ENCODE measurements at places on chromosomes 11 and 22. TPM values are rescaled to one million over a fixed set of nuclear protein-coding genes. Genes with fewer than 3 reads are reported as not detected.

Gene MS4A6A
- total RNA-seq: 10.5 TPM

Gene SLC25A18
- not detected for total RNA-seq

Gene ASPHD2
- total RNA-seq: 4.3 TPM

Gene SYT12
- 3.4 TPM for total RNA-seq

DNA sequence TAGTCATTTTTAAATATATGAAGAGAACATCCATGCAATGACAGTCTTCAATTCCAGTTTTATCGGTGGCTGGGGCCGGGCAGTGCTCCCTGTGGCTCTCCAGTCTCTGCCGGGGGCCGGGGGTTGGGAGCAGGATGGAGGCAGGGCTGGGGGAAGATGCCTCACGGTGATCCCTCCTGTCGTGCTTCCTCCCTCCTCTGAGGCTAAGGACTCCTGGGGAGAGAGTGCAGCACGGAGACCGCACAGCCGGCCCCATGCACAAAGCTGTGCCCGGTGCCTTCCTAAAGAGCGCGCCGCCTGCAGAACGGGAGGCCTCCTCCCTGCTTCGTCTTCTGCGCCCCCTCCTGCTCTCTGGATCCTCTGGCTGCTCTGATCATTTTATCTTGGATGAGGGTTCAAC is 20.5 kb downstream of the GAL start:
- H3K4me3 ChIP-seq: no peak overlapping the region
- H3K27me3 ChIP-seq: no peaks in the 10 kb centered on the region
- no peaks in the 10 kb centered on the region for H3K36me3 ChIP-seq
- H3K27ac ChIP-seq: no peak overlapping the region
- H3K4me1 ChIP-seq: no peaks in the 10 kb centered on the region
- no peak for DNase-seq

DNA sequence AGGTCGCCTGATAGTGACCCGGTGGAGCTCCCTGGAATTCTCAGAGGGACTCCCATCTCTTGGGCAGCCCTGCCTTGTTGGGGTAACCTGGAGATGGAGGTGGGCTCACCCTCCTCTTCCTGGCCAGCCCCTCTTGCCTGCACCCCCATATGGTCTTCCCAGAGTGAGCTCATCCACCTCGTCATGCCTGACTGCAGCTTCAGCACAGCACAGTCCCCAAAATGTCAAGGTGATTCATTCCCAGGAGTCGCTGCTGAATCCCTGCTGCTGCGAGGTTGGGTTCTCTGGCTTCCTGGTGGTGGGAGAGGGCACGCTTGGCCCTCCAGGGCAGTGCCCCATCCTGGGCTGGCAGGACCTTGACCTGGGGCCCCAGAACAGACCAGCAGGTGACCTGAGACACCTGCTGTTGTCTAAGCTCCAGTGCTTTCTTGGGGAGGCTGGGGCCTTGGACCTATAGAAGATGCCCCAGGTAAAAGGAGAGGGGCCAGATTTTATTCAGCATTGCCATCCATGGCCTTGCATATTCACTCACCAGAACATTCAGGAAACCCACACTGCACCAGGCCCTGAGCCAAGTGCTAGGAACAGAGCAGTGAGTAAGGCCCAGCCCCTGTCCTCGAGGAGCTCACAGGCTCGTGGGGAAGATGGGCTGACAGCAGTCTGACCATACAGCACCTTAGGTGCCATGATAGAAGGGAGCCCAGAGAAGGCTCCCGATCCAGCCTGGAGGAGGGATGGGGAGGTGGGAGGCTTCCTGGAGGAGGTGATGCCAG is 72.9 kb downstream of the CACNA1I start:
- no peak overlapping the region for H3K4me3 ChIP-seq
- H3K36me3 ChIP-seq: no peaks in the 10 kb centered on the region
- H3K27ac ChIP-seq: no peak overlapping the region

GRCh38 chr11:61507962-61508861 is at the start of gene LRRC10B:
Gene LRRC10B, plus strand, starts transcription at chr11:61508749. Its CDS starts 250 bp downstream, at chr11:61508999.
- no peaks in the 10 kb centered on the region for H3K36me3 ChIP-seq
- H3K27ac ChIP-seq: peak within 1 kb of the TSS; percentile 60
- peaks cover 12% of the 10 kb centered on the region for H3K4me1 ChIP-seq

DNA sequence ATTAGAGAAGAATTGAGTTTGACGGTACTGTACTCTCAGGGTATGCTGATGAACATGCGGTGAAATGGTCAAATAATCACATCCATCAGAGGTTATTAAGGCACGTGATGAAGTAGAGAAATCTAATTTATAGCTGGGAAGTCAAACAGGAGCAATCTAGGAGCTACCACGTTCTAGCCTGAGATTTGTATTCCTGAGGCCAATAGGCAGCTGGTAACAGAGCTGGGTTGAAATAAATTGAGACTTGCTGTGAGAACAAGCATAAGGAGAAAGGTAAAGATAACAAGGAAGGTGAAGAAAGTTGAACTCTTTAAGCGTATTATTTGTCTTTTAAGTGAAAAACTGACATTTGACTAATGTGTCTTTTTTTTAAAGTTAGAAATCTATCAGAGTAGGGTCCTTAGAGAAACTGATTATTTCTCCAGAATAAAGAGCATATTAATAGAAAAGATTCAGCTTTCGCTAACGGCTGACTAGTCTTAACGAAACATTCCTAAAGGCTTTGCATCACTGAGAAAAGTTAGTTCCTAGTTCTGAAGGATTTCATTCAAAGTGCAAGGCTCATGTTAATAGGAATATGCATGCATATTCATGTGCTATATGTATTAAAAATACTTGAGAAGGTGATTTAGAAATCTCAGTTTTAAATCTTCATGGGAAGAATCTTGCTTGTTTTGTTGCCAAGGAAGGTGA is 5.2 kb upstream of the WEE1 start:
- peak overlapping the region; percentile 86 for H3K27ac ChIP-seq
- no peak for DNase-seq
- no peak overlapping the region for H3K4me3 ChIP-seq
- no peaks in the 10 kb centered on the region for H3K36me3 ChIP-seq

GRCh38 chr11:111418436-111418787 is 39.3 kb upstream of the POU2AF1 start:
- H3K27ac ChIP-seq: peak overlapping the region; percentile 38
- DNase-seq: no peak
- H3K27me3 ChIP-seq: no peaks in the 10 kb centered on the region
- no peaks in the 10 kb centered on the region for H3K36me3 ChIP-seq

Data from colonic mucosa (tissue), 4 donors.